NCI-H526 (cell line): ENCODE measurements at places on chromosomes 5 and 9.

DNA sequence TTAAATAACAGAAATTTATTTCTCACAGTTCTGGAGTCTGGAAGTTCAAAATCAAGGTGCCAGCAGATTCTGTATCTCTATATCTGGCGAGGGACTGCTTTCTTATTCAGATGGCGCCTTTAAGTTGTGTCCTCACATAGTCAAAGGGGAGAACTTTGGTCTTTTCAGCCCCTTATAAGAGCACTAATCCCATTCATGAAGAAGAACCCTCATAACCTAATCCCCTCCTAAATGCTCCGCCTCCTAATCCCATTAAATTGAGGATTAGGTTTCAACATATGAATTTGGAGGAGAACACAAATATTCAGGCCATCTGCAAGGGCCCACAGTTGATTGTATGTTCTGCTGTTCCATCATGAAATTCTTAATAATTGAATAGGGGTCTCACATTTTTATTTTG is 10.8 kb upstream of the CCDC152 start:
- DNase-seq: no peak

DNA sequence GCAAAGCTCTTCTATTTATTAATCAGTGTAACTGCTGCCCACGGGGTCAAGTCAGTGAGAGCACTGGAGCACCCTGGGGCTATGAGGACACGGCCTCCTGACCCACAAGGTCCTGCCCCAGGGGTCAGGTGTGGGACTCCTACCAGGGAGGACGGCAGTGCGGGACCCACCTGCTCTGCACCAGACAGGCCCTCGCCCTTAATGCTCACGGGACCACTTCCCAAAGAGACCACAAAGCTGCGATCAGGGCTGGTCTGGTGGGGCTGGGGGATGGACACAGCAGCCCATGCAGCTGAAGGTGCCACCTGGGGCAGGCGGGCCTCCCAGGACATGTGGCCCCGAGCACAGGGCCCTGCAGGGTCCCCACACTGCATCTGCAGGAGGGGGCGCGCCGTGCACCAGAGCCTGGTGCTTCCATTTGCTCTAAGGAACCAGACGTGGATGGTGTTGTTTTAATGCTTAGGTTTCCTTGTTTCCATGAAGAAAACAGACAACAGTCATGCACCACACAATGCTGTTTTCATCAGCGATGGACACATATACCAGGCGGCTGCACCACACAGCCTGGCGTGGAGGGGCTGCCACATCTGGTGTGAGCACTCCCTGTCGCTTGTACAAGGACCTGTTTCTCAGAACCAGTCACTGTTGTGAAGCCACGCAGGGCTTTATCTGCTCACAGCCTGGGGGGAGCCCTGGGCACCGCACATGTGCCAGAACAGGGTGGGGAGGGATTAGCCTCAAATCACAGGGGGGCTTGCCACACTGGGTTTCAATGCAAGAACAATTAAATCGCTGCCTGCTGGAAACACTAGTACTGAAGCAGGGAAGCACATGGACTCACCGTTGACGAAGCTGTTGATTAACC is 22.6 kb downstream of the CLPTM1L start:
- no peak for DNase-seq

DNA sequence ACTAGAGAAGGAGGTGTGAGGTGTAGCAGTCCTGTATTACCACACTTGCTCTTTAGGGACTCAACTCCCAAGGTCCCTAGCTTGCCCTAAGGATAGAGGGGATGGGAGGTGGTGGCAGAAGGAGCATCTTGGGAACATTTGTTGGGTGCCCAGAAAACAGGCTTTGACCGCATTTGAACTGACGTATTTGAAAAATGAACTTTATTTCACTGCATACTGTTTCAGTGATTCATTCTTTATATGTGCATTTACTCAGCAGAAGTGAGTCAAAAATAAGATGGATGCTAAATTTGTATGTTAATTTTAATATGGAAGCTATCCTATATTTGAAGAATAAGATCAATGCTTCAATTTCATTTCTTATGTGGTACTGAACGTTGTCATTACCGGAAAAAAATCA is 18.7 kb downstream of the DMRT3 start:
- DNase-seq: no peak

DNA sequence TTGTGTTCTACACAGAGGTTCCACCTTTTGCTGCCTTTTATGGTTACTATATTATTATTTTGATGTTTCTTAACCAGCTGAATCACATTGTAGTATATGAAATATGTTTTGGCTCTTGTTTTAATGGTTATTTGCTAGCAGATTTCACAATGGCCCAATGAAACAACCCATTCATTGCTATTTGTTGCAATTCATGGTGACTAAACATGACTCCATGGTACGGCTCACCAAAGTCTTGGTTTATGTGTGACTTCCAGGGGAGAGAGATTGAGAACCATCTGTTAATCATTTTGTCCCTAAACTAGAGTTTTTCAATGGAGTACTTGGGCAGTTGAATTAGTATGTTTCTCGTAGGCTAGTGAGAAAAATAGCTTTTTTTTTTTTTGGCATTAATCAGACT is 108.4 kb downstream of the GHR start:
- DNase-seq: no peak

GRCh38 chr9:20238921-20239320 is 383.4 kb downstream of the MLLT3 start:
- DNase-seq: no peak

GRCh38 chr9:130432796-130433167 is 12.0 kb upstream of the ASS1 start:
- no peak for DNase-seq

GRCh38 chr9:136185066-136185465 is 19.9 kb downstream of the LHX3 start:
- no peak for DNase-seq

GRCh38 chr5:131373265-131373664 is 109.4 kb downstream of the CDC42SE2 start:
- no peak for DNase-seq

DNA sequence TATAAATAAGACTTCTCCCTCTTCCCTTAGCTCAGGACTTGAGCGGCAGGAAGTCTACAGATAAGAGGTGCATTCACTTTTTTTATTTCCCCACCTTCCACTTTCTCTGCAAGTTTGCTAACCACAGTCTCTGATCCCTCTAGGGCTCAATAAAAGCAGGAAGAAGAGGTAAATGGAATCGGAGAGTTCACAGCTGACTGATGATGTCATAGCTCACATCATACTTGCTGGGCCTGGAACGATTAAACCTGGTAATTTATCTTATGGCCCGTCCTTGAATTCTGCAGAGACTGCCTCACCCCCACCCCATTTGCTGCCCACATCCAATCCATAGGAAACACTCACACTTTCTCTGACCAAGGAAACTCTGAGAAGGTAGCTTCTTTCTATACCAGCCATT is 62.9 kb downstream of the DRD1 start:
- DNase-seq: no peak

- no peak for DNase-seq
These were observed 594.7 kb upstream of the CCNG1 start for GRCh38 chr5:162842727-162843126.

DNA sequence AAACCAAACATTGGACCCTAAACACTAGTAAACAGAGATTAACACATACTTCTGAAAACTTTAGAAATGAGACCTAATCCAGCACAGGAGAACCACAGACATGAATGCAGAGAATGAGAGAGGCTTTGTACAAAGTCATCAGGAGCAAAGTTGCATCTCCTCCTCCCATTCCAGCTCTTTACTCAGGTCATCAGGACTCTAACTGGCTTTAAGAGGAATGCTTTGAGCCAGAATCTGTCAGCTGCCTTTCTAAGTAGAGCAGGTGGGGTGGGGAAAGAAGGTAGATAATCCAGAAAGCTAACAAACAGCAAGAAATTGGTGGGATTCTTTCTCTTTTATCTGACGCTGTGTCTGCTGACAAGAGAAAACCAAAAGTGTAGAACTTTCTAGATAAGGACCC is 582.7 kb upstream of the DMAC1 start:
- no peak for DNase-seq

GRCh38 chr9:112793213-112793810 is 42.8 kb downstream of the SNX30 start:
- no peak for DNase-seq

GRCh38 chr9:114012126-114012525 is 66.0 kb downstream of the AMBP start:
- DNase-seq: no peak

- peak; percentile 72 for DNase-seq
These were observed 23.4 kb downstream of the MINAR2 start for GRCh38 chr5:129771058-129771838.

DNA sequence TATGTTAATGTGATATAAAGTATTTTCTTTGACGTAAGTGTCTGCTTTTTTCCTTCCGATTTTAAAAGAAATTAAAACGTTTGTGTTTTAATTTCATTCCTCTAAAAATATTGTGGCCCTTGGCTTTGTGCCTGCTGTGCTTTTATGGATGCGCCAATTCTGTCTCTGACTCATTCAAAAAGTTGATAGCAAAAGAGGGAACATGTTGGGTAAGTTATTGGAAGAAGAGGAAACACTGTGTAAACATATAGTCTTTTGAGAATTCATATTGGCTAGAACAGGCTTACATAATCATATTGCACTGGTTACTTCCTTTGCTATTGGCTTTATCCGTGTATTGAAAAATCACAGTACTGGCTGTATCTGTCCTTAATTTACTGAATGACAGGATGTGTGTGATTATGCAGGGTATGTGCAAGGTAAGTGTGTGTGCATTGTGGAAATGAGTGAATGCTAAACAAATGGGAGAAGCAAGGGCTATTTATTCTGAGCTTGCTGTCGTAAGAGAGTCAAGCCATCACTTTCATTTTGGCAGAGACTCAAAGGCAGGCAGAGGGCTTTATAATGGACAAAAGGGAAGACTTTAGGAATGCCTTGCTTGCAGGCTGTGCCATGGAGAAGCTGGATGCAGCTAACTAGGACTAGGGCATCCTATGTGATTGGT is 67.8 kb downstream of the SGCD start:
- no peak for DNase-seq

DNA sequence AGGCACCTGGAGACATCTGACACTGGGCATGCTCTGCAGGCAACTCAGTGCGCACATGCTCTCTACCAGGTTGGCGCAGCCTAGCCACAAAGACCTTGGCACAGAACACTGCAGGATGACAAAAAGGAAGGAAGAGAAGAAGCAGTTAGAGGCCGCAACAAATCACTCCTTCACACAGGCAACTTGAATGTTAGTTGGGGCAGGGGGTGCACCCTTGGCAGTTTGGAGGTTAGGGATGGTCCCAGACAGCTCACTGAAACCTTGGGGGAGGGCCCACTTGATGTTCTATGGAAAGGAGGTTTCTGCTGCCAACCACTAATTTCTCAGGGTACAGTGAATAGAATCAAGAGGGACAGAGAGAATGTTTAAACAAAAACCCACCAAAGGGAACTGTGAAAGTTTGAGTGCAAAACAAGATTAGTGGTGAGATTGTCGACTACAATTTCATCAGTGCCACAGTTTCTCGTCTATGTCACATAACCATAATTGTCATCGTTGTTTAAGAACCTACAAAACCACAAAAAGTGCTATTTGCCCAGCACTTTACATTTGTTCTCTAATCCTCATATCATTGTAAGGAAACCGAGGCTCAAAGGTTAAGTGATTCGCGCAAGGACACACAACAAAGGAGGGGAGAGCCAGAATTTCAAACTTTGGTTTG is 48.7 kb downstream of the FBXW11 start:
- DNase-seq: no peak

DNA sequence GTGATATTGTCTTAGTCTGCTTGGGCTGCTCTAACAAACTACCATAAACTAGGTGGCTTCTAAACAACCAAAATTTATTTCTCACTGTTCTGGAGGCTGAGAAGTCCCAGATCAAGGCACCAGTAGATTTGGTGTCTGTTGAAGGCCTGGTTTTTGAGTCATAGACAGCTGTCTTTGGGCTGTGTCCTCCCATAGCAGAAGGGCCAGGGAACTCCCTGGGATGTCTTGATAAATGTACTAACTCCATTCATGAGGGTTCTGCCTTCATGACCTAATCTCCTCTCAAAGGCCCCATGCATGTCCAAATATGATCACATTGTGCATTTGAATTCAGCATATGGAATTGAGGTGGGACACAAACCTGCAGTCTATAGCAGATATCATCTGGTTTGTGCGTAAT is 121.2 kb downstream of the CHSY3 start:
- no peak for DNase-seq

DNA sequence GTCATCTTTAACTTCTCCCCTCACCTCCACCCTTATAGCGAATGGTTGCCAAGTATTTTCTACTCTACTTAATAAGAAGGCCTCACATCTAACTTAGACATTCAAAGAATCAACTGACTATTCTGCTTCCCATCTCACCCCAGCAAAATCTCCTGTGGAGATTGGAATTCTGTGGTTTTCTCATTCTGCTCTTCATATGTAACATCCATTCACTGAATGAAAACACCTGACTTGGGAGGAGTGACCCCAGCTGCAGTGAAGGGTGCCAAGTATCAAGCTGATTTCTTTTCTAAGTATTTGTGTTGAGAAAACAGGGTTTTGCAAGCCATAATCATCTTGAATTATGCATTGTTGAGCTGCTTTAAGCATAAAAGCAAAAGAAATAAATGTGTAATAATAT is 42.5 kb upstream of the TAF1L start:
- DNase-seq: no peak

DNA sequence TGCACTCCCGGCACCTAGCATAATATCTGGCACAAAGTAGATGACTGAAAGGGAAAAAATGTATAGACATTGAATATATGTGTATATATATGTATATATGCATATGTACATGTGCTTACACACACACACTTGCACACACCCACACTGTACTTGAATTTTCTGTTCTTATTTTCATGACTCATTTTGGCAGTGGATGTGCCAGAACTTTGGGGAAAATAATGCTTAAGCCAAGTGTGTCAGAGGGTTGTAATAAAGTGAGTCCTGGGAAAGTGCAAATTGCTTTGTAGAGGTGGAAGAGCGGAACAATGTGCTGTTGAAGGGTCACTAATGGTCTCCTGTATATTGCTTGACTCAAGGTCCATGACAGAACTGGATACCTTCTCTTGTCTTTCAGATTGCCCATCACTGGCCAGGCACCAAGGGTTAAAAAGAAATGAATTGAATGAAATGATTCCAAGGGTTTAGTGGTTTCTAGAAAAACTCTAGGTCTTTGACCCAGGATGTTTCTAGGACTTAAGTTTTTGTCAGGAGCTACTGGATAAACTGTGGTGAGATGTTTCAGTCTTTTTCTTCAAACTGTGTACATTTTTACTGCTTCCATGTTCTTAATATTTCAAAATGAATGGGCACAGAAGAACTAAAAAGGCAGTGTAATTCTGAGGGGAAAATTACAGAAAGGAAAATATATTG is 129.9 kb upstream of the MOCS2 start:
- no peak for DNase-seq
